ENCODE measurements at places on chromosomes 12 and 14.

- no peak for DNase-seq
Observed at GRCh38 chr12:33314223-33314622, 125.4 kb downstream of the SYT10 start.

- DNase-seq = no peak
Observed at GRCh38 chr12:64034901-64035576, 187.1 kb downstream of the KICS2 start.

- no peak for DNase-seq
Observed at GRCh38 chr12:3325736-3326135, 165.3 kb upstream of the PRMT8 start.

GRCh38 chr14:23933742-23934128 is 19.8 kb upstream of the DHRS4 start:
- DNase-seq = no peak

- no peak for DNase-seq
Observed at GRCh38 chr14:96627811-96628775, 125.9 kb downstream of the PAPOLA start.

DNA sequence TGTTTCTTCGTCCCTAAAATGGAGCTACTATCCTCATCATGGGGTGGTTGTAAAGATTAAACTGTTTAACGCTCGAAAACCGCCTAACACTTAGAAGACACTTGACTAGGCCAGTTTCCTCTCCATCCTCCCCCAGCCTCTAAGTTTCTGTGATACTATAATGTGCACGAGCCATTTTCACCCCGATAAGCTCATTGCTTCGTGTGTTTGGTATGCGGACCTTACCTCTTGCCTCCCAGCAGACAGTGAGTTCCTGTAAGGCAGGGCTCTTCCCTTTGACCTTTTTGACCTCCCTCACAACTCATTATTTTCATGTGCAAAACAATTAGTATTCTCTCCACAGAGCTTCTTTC is 499 bp upstream of the GXYLT1 start:
- DNase-seq = no peak

DNA sequence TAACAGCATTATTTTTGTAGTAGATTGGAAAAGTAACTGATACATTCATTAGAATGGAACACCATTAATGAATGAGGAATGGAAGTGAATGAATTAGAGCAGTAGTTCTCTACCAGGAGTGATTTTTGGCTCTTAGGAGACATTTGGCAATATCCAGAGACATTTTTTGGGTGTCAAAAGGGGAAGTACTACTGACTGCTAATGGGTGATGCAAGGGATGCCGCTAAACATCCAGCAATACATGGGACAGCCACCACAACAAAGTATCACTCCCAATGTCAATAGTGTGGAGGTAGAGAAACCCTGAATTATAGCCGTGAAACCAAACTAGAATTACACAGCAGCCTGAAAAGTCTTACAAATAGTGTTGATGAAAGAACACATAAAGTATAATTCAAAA is 1.5 kb downstream of the CHURC1 start:
- no peak for DNase-seq

- no peak for DNase-seq
Observed at GRCh38 chr12:25491396-25492325, 61.4 kb downstream of the LMNTD1 start.

- DNase-seq = no peak
Observed at GRCh38 chr14:61377749-61378148, 56.4 kb downstream of the PRKCH start.

DNA sequence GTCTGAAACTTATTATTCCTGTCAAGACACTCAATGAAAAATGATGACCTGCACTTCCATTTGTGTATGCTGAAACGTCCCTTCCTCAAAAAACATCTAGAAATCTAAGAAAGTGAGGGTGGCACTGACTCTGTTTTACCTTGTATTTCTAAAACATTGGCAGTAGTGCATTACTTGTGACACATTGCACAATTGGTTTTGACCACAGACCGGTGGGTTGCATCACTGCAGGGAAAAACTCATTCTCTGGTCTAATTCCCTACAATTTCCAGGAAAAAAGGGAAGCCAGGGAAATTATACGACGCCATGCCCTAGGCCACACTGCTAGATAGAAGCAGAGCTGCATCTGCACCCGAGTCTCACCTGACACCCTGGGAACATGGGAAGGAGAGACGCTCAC is 156.7 kb downstream of the NTF3 start:
- DNase-seq = no peak

DNA sequence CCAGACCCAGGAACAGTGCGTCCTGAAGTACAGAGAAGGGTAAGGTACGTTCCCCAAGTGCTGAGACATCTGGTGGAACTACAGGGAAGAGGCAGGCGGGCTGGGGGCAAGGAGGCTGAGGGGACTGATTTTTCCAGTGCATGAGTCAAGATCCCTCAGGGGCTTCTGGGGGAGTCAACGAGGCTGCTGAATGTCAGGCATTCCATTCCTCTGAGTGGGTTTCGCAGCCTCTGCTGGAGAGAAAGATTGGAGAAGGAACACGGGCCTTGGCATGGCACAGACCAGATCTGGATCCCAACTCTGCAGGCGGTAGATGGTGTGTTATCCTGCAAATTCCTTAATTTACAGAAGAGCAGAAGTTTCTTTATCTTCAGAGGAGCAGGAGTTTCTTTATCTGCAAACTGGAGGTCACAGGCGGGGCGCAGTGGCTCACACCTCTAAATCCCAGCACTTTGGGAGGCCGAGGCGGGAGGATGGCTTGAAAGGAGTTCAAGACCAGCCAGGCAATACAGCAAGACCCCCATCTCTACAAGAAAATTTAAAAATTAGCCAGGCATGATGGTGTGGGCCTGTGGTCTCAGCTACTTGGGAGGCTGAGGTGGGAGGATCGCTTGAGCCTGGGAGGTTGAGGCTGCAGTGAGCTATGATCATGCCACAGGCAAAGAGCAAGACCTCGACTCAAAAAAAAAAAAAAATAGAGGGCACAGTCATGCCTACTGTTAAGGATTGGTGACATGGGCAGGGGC is 132.6 kb upstream of the MAP1LC3B2 start:
- DNase-seq = no peak

DNA sequence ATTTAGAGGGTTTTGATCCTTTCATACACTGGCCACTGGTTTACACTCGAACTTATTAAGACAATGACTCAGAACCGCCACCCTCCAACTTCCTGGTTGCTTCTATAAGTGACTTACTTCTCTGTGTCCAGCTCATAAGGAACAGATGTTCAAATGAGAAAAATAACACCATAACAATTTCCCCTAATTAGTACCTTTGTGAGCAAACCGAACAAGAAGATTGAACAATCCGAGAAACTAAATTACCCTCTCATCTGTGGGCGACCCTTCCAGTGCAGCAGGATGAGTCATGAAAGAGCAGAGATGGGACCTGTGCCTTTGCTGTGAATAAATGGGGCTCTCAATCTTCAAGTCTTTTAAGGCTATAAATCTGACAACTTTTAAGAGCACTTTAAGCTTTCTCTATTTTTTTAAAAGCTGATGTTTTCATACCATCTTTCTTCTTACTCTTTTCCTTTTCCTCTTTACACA is 146.8 kb upstream of the RASSF8 start:
- no peak for DNase-seq

- peak; percentile 82 for DNase-seq
Observed at GRCh38 chr12:26113853-26114719, 10.8 kb downstream of the BHLHE41 start.

- DNase-seq = no peak
Observed at GRCh38 chr12:101436136-101436535, 28.6 kb upstream of the ARL1 start.

- peak; percentile 34 for DNase-seq
Observed at GRCh38 chr14:76644855-76645518, 116.3 kb upstream of the VASH1 start.

- DNase-seq = no peak
Observed at GRCh38 chr14:31411218-31411727, 9.1 kb downstream of the HEATR5A start.

Data from activated naive CD4-positive, alpha-beta T cell treated with anti-CD3 and anti-CD28 coated beads for 36 hours (primary cell).